Prostate gland (tissue), 2 donors: ENCODE measurements at places on chromosomes 5 and 9. TPM values are rescaled to one million over a fixed set of nuclear protein-coding genes. Genes with fewer than 3 reads are reported as not detected.

Gene AK8
- total RNA-seq: 4.1 TPM

Gene ORM2
- 1.9 TPM for total RNA-seq

Gene FBP1
- total RNA-seq: 19.5 TPM

Gene ANKRD20A1
- total RNA-seq: 1.0 TPM

GRCh38 chr9:8287501-8287900 is 487.9 kb upstream of the DMAC1 start:
- H3K27me3 ChIP-seq: no peaks in the 10 kb centered on the region
- no peak overlapping the region for H3K27ac ChIP-seq
- H3K4me1 ChIP-seq: no peaks in the 10 kb centered on the region
- no peak for DNase-seq
- H3K4me3 ChIP-seq: no peak overlapping the region
- no peaks in the 10 kb centered on the region for H3K36me3 ChIP-seq

- no peaks in the 10 kb centered on the region for H3K36me3 ChIP-seq
- no peak for DNase-seq
- H3K4me1 ChIP-seq: no peaks in the 10 kb centered on the region
- no peak overlapping the region for H3K4me3 ChIP-seq
- no peaks in the 10 kb centered on the region for H3K27me3 ChIP-seq
- H3K27ac ChIP-seq: no peak overlapping the region
Measured at GRCh38 chr5:159783726-159784247, 132.5 kb upstream of the ADRA1B start.

GRCh38 chr9:131214286-131214856 is 61.9 kb downstream of the FAM78A start:
- no peak overlapping the region for H3K27ac ChIP-seq
- H3K27me3 ChIP-seq: no peaks in the 10 kb centered on the region
- H3K36me3 ChIP-seq: no peaks in the 10 kb centered on the region
- H3K4me3 ChIP-seq: no peak overlapping the region
- no peaks in the 10 kb centered on the region for H3K4me1 ChIP-seq
- DNase-seq: no peak

DNA sequence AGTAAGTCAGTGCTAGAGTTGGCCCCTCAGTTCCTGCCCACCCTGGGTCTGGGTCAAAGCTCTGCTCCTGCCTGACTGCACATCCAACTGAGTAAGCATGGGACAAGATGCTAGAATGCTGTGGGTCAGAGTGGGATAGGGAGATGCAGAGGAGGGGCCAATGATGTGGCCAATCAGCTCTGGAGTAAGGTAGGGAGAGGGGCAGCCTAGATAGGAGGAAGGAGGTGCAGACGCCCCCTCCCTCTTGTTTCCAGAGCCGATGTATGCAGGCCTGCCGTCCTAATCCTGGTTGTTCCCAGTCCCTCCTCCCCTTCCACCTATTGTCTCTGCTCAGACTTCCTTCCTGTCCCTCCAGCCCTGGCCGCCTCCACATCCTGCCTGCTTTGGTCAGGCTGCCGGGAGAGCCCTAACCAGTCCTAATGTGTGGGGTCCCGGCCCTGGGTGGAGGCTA is 1.3 kb downstream of the ARAP3 start:
- no peaks in the 10 kb centered on the region for H3K36me3 ChIP-seq
- H3K27me3 ChIP-seq: no peaks in the 10 kb centered on the region
- H3K4me3 ChIP-seq: no peak overlapping the region

DNA sequence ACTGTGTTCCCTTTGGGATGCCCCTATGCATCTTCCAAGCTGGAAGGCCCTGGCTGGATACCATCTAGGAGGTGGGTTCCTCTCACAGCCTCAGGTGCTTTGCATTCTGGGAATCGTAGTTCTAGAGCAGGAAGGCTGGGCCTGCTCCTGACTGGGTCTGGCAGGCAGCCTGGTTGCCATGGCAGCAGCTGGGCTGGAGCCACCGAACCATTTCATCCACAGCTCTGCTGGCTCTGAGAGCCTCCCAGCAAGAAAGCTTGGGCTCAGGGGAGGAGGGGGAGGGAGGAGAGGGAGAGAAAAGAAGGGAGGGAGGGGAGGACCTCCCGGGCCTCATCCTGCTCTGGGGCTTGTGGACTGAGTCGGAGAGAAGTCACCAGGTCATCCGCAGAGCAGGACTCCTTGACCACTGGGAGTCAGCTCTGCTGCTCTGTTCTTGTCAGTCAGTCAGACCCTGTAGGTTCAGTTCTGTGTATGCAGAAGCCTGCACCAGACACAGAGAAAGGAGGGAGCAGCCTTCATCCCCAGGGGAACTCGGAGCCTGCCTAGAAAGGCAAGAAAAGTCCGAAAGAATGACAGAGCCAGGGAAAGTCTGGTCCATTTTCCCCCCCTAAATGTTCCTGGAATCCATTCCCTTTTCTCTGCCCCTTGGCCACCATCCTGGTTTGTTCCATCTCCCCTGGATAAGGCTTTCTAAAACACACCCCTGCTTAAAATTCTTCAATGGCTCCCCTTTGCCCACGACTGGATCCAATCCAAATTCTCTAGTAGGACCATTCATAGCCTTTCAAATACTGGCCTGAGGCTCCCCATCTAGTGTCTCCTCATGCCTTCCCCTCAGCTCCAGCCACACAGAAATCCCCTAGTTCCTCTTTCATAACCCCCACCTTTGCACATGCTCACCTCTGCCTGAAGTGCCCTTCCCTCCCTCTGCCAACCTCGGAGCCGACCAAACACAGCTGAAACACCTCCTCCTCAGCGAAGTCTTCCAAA is 65.4 kb upstream of the ARAP3 start:
- DNase-seq: peak; percentile 56
- H3K4me1 ChIP-seq: no peaks in the 10 kb centered on the region
- H3K27me3 ChIP-seq: no peaks in the 10 kb centered on the region
- no peak overlapping the region for H3K27ac ChIP-seq
- H3K36me3 ChIP-seq: no peaks in the 10 kb centered on the region

DNA sequence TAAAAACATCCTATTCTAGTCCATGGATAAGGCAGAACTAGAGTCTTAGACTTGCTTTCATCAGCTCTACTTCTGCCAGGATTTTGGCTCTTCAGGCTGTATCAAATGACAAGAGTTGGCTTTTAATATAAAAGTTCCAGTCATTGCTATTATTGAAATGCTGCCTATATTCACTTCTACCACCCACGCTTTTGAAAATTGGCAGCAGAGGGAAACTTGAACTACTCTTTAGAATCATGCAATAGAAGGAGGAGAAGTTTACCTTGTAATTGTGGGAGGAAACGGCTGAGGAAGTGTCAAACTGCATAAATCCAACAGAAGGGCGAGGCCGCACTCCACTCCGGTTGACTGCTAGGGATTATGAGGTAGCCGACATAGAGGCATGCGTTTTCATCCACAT is 122.6 kb upstream of the BASP1 start:
- peak; percentile 19 for DNase-seq
- no peaks in the 10 kb centered on the region for H3K27me3 ChIP-seq
- H3K4me1 ChIP-seq: no peaks in the 10 kb centered on the region
